ENCODE measurements at places on chromosomes 3 and 15.

GRCh38 chr3:137869022-137869421 is 104.9 kb downstream of the SOX14 start:
- no peak for DNase-seq

DNA sequence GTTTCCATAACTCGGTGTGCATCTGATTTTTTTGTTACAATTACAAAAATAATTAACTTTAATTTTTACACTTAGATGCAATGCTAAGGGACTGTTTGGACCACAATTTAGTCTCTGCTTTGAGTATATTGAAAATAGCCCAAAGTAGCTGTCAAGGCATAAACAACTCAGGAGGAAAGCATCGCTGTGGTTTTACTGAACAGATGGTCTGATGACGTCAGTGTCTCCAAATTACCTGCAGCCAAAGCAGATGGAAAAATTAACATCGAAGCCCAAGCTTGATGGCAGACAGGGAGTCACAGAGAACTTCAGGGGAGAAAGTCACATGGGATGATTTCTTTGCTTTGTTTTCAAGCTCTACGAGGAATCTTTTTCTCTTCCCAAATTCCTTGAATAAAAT is 83.1 kb upstream of the PLCL2 start:
- DNase-seq = no peak

DNA sequence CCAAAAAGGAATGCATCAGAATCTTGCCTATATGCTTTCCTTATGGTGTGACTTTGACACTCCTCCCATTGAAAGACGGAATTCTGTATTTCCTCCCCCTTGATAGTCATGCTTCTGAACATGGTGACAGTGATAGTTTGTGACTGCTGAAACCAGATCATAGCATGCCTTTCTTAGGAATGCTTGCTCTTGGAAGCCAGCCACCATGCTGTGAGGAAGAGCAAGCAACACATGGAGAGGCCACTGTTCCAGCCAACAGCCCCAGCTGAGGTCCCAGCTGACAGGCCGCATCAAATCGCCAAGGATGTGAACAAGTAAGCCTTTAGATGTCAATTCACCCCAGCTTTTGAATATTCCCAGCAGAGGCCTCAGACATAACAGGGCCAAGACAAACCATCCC is 100.1 kb downstream of the IGF2BP2 start:
- DNase-seq = no peak

GRCh38 chr3:172449466-172450149 is 1.4 kb upstream of the GHSR start:
- DNase-seq = no peak

- no peak for DNase-seq
Measured at GRCh38 chr3:155065537-155065936, 14.6 kb upstream of the MME start.

DNA sequence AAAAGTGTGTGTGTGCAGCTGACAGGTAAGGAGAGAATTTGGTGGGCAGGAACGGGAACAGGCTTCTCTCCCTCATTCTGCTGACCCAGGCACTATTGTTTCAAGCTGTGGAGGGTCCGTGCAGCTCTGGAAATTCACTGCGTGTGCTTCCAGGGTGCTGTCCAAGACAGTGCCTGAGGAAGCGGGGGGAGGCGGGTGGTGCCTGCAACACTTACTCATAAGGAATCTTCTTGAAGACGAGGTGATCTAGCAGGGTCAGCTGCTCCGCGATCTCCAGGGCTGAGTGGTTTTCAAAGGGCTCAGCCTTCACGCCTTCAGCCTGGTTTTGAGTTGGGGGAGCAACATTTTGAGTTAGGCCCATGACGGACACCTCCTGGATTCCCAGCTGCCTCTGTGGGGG is 46.6 kb upstream of the CTSH start:
- no peak for DNase-seq

- no peak for DNase-seq
Measured at GRCh38 chr3:174541708-174542315, 317.3 kb upstream of the NAALADL2 start.

DNA sequence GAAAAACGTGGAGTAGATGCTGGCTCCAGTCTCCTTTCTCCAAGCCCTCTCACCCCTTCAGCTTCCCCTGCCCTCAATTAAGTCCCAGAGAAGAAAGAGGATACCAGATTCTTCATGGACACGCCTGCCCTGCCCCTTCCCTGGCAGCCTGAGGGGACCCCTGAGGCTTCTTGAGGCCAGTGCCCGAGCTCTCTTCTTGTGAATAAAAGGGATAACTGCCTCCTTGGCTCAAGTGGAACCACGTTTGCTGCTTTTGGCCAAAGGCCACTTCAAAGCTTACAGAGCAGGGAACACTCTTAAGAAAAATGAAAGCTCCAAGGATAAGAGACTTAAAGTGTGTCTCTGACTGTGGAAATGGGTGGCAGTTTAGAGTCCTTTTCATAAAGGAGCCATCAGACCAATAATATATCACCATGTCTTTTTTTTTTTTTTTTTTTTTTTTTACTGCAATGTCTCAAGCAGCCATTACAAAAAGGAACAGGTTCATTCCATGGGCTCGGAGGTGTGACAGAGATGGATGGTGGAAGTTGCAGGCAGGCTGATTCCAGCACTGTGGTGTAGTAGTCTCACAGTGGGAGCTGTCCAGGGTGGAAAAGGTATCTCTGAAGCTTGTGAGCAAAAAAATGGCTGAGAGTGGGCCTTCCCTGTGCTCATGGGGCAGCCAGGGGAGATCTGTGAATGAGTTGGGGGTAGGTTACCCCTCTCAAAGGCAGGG is 108.8 kb downstream of the SEMA5B start:
- no peak for DNase-seq

GRCh38 chr15:78195735-78196201 is 38.6 kb downstream of the ACSBG1 start:
- DNase-seq = no peak

DNA sequence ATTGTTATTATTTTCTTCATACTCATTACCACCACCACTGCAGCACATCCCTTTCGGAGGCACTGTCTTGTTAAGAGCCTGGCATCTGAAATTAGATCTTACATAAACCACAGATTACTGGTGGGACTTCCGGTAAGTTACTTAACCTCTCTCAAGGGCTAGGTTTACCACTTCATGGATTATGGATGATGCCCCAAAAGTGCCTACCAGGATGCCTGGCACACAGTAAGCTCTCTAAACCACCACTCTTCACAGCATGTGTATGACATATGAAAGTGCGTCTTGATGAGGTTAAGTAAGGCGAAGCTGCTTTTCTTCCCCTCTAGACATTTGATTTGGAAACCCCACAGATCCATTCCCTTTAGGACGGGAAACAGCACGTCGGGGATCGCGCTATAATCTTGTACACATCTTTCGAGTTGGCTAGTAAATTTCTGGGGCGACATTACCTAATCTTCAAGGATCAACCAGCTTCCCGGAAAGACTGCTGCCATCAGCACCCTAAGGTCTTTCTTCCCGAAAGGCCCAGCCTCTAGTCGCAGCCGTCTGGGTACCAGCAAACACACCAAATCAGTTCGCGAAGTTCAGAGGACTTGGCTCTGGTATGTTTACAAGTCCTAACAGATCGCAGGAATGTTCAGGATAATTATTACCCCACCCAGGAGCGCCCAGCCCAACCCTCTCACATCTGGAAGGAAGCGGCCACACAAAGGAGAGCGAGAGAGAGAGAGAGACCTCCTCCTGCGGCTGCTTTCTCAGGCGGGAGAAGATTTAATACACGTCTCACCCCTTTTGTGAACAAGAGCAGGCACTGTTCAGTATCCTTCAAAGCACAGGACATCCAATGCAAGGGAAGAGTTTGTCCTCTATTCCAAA is 155.1 kb upstream of the FRMD4B start:
- DNase-seq = no peak

DNA sequence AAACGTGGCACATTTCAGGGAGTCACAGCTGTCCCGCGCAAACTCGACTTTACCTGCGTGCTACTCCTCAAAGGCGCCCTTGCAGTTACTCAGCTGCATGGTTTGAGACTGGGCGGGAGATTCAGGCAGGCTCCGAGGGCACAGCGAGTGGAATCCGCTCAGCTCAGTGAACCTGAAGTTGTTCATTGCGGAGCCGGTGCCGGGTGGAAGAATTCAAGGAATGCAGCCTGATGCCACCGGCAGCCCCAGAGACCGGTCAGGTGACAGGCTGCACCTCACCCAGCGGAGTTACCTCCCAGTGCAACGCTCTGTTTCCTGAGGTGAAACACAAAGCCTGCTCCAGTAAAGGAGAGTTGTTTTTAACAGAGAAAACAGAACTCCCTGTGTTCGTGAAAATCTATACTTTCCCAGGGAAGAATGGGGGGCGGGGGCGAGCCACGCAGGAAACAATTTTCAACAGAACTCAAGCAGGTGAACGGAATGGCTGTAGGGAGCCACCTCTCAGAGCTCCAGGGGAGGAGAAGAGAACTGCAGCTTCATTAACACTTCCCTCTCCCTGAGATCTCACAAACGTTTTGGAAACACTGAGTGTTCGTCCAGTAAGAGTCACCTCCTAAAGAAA is 3.8 kb downstream of the VEPH1 start:
- no peak for DNase-seq

DNA sequence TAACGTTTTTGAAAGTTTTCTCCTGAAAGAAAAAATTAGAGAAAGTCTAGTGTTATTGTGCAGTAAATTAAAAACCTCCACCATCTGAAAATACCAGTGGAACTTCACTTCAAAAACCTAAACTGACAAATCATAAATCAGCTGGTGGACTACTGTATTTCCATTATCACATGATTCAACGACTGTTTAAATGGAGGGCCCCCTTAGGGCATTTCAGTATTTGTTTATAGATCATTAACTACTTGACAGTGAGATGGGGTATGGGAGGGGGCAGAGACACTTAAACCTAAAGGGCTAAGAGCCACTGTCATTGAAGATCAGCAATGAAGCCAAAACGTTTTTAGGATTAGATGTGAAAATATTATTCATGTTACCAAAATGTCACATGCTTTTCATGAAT is 8.8 kb upstream of the C15orf61 start:
- DNase-seq = no peak

GRCh38 chr3:15023249-15023648 is 41.9 kb downstream of the MRPS25 start:
- no peak for DNase-seq

- no peak for DNase-seq
Measured at GRCh38 chr3:125310623-125311081, 64.5 kb downstream of the ZNF148 start.

DNA sequence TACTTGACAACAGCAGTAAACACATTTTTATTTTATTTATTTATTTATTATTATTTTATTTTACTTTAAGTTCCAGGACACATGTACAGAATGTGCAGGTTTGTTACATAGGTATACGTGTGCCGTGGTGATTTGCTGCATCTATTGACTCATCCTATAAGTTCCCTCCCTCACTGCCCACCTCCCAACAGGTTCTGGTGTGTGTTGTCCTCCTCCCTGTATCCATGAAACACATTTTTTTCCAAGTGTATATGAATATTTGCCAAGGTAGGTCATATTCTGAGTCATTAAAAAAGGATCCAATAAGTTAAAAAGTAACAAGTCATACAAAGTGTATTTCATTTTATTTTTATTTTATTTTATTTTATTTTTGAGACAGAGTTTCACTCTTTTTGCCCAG is 567.3 kb upstream of the KCNMB2 start:
- no peak for DNase-seq

GRCh38 chr3:141336672-141337522 is 31.4 kb upstream of the ZBTB38 start:
- DNase-seq = no peak

DNA sequence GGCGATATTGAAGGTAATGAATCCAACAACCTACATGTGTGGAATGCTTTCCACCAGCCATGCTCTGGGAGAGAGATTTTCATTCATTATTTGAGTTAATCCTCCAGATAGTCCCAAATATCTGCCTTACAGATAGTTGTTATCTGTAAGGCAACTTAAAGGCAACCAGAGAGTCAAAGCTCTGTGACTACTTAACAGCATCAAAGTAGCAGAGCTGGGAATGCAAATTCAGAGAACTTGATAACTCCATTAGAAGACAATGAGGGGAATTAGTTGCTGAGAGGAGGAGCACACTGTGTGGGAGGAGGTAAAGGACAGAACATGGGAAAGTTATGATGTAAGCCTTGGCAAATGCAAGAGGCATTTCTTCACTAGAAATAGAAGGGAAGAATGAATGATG is 10.5 kb upstream of the CRBN start:
- no peak for DNase-seq

- no peak for DNase-seq
Measured at GRCh38 chr3:56989169-56989976, 71.1 kb upstream of the SPATA12 start.

- no peak for DNase-seq
Measured at GRCh38 chr3:179563271-179563783, 601 bp downstream of the ACTL6A start.

DNA sequence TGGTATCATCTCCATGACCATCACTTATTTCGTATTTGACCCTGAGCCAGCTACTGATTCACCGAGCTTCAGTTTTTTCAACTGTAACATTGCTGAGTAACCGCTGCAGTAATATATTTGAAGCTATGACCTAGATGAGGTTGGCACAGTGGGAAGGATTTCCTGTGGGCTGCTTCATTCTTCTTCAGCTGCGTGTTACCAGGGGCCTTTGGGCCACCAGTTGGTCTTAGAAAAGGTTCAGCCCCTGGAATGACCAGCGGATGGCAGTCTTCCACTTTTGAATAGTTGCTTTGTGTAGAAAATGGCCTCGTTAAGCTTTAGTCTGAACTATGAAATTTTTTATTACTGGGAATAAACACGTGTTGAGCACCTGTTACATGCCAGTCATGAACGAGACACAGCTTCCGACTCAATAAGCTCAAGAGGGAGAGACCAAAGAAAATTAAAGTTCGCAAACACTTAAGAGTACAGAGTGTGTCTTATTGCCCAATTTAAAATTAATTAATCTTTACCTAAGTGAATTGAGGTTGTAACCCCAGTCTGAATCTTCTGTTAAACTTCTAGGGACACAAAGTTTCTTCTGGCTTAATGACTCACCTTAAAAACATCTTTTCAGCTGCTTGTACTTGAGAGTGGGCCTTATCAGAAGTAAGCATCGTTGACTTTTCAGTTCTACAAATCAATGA is 57.6 kb upstream of the NR2E3 start:
- no peak for DNase-seq

DNA sequence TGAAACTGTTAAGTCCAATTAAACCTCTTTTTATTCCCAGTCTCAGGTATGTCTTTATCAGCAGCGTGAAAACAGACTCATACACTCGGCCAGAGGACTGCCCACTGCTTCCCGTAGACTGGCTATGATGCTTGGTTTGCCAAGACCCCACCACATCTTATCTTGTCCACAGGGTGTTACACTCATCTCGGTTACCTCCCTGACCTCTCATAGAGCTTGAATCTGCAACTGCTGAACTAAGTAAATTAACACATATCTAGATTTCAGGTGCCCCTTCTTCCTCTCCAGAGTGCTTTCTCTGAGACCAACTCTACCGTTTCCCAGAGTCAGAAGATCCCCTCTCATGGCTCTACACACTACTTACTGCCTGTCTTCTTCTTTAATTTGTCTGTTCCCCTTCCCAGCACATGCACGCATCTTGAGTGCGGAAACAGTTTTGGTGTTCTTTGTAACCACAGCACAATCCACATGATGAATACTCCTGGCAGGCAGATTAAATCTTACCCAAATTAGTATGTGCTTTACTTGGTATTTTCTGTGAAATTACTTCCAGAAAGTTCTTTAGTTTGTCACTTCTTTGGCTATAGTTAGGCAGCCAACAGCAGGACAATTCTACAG is 49.7 kb downstream of the CD200 start:
- DNase-seq = no peak

GRCh38 chr3:148924562-148924961 is 59.5 kb downstream of the CPA3 start:
- no peak for DNase-seq

All from cortex of kidney (tissue), 1 donor.